ENCODE measurements at places on chromosomes 2 and 18. TPM values are rescaled to one million over a fixed set of nuclear protein-coding genes. Genes with fewer than 3 reads are reported as not detected.

- DNase-seq: no peak
These were observed 48.7 kb downstream of the SERTAD2 start for GRCh38 chr2:64605026-64605471.

GRCh38 chr2:150341982-150342680, 145.3 kb downstream of the RND3 start:
- DNase-seq: no peak

GRCh38 chr2:160227293-160227915, 27.3 kb upstream of the ITGB6 start:
- no peak for DNase-seq

Gene PDE11A
- total RNA-seq: 1.2 TPM

Gene C2orf81
- 2.7 TPM for total RNA-seq
